ENCODE measurements at places on chromosomes 2 and 18.

DNA sequence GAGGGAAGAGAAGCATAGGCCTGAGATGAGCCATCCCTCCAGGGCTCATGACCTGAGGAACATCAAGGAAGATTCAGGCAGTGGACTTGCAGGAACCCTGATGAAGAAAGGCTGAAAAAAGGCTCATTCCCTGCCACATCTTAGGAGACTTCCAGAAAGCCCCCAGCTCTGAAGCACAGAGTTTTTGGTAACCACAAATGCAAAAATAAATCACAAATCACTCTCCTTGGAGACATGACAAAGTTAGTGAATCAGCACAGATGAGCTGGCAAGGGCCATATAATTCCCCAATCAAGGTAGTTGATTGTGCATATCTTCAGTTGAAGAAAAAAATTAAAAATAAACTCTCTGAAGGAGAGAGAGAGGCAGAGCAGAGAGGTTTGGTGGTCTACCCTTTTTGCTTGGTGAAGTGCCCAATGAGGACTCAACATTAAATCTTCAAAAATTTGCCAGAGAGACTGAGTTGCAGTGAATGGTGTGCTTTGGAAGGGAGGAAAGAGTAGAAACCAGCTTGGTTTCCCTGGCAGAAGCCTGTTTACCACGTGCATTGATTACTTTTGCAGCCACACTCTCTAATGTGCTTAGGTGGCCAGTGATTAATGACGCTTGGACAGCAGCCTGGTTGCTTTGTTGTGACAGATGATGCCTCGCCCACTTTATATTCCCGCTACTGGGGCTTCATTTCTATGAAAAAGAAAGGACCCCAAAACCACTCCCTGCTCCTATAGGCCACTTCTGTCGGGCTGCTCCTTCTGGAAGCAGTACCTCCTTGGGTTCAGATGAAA is 257.4 kb upstream of the SLC14A2 start:
- DNase-seq: no peak

DNA sequence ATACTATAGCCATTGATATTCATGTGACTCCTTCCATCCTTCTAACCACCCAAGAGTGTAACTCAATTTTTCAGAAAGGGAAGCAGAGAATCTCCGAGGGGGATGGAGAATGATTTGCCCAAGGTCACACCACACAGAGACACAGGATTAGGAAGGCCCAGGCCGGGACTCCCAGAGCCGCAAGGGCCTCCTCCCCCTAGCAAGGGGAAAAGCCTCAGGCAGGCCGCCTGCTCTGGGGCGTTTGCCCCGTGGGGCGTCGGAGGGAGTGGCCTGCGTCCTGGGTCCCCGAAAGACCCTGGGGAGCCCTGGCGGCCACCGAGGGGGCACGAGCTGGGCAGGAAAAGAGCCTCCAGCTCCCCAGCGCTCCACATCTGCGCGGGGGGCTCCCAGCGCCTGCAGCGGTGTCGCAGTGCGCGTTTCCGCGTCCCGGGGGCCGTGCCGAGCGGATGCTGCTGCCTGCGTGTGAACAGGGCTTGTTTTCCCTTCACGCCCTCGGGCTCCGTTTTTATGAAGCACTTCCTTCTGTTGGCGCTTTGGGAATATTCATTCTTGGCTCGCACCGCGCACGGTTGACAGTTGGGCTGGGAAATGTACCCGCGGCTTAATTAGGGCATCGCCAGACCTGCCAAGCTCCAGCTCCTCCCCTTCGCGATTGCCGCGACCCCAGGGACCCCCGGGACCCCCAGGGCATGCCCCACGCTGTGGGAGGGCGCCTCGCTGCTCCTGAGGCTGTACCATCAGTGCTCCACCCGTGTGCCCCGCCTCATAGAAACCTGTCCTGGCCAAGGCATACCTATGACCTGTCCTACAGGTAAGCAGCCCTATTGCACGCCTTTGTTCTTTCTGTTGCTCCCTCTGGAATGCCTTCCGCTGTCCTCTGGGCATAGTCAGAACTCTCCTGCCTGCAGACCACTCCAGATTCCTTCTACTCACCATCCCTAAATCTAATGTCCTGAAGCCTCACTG is 158.9 kb upstream of the GLI2 start:
- no peak for DNase-seq

- DNase-seq: no peak
These were observed 310.3 kb downstream of the NOL4 start for GRCh38 chr18:33914399-33914798.

DNA sequence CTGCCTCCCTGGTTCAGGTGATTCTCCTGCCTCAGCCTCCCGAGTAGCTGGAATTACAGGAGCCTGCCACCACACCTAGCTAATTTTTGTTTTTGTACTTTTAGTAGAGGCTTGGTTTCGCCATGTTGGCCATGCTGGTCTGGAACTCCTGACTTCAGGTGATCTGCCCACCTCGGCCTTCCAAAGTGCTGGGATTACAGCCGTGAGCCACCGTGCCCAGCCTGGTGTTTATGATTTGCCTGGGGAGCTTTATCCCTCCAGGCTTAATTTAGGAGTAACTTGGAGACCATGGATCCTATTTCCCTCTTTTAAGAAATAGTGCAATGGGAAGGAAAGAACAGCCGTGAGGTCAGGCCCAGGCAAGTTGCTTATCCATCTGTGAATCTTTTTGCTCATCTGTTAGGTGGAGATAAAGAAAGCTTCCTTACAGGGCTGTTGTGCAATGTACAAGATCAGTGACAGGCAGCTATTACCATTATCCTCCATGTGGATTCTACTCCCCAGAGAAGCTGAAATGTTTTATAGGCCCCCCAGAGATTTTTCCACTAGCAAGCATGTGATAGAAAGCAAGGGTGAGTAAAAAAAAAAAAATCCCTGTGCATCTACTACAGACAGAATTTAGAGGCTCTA is 104.9 kb upstream of the MGAT5 start:
- no peak for DNase-seq

DNA sequence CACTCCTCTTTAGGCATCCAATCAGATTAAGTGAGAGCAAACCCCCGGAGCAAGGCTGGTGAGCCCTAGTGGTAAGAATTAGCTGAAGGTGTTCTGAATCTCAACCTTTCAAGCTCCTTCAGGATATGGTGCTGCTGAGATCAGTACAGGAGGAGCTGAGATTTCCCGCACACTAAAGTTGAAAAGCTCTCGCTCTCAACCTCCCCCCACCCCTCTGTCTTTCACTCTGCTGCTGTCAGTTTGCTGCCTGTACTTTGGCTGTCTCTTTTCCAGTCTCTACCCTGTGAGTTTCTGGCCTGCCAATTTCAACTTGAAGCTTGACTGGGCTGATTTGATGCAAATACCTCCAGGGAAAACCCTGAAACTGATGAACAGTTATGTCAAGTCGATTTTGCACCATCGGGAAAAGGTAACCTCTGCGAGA is 15.7 kb downstream of the ZEB2 start:
- no peak for DNase-seq

GRCh38 chr2:10339647-10340592 is 37.2 kb downstream of the HPCAL1 start:
- DNase-seq: no peak

- no peak for DNase-seq
These were observed 42.4 kb upstream of the TACR1 start for GRCh38 chr2:75241696-75242095.

- no peak for DNase-seq
These were observed 100.8 kb downstream of the GALNT1 start for GRCh38 chr18:35682281-35682867.

DNA sequence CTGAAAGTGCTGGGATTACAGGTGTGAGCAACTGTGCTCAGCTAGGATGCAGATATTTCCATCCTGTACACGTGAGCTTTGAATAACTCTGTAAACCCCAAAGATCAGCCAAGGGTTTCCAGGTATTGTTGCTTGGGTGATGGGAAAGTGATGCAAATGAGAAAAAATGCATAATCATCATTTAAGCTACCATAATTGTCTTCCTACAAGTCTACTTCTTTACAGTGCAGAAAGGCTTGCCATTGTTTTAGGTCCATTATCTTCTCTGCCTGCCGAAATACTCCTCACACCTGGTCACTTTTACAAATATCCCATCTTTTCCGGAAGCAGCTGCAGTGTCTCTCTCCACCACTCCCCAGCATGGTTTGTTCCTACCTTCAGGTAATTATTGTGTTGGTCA is 259.8 kb upstream of the CCDC68 start:
- no peak for DNase-seq

- no peak for DNase-seq
These were observed 46.4 kb upstream of the ASB1 start for GRCh38 chr2:238380336-238380735.

DNA sequence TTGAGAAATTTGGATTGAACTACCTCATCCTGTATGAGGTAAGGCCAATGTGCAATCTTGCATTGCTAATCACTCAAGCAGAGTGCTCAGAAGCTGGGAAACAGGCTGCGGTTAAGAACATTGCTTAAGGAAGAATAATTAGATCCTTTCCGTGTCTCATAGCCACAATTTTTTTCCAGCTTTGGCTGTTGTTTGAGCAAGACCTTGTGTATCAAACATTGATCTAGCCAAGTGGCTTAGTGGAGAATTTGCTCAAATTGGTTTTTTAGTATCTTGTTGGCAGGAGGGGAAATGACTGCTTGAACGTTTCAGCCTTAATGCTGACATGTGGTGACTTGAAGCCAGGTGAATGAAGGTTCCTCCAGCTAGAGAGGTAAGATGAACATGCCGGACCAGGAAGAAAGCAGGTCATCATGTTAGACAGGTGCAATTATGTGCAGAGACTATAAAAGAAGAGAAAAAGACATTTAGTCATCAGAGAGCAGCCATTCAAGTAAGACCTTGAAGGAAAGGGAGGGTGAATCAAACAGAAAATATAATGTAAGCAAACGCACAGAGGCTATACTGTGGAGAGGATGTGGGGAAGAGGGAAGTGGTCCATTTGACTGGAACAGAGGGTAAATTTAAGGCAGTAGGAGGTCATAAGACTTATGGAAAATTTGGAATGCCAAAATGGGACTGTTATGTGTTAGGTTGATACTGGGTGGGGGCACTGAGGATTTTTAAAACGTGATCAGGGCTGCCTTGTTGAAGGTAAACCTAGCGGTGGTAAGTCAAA is 98.9 kb upstream of the CYP1B1 start:
- no peak for DNase-seq

DNA sequence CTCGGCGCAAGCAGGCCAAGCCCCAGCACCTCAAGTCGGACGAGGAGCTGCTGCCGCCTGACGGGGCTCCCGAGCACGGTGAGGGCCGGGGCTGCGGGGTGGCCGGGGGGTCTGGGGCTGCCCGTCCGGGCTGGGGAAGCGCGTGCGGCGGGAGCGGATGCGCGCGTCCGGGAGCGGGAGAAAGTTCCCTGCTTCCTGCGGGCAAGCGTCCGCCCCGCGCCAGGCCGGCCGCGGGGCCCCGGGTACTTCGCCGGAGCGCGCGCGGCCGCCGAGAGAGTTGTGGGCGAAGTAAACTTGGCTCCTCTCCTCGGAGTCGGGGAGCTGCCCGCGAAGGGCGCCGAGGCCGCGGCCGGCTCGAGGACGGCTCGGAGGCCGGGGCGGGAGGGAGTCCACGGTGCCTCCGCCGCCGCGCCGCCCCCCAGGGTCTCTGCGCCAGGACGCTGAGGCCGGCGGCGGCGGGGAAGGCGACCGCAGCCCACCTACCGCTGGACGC is 707 bp downstream of the SALL3 start:
- DNase-seq: no peak

DNA sequence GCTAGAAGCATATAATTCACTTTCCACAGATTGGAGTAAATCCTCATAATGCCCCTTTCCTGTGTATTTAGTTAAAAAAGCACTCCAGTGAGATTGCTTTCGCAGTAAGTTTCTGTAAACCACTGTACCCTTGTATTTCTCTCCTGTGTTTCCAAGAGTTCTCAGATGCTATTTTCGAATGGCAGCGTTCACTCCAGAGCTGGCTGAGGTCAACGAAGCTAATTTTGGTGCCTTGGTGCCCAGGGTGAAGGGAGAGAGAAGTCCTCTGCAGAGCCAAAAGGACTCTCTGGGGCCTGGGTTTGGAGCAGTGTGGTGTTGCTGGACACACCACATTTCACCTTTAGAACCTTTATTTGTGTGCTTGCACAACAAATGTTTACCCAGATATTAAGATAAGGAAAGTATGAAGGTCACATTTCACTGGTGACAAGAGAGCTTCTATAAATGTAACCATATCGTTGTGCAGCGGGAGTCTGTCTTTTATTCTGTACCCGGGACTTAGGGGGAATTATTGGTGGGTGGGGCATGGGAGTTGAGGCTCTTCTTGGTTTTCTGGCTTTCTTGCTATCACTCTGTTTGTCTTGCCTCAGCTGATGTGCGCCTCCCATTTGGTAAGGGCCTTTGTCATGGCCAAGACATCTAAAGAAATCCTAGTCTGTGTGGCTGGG is 9.9 kb downstream of the EPAS1 start:
- DNase-seq: no peak

- DNase-seq: no peak
These were observed 333.1 kb downstream of the DYSF start for GRCh38 chr2:71786291-71787107.

GRCh38 chr2:213288913-213289700 is 4.8 kb downstream of the SPAG16 start:
- DNase-seq: no peak

DNA sequence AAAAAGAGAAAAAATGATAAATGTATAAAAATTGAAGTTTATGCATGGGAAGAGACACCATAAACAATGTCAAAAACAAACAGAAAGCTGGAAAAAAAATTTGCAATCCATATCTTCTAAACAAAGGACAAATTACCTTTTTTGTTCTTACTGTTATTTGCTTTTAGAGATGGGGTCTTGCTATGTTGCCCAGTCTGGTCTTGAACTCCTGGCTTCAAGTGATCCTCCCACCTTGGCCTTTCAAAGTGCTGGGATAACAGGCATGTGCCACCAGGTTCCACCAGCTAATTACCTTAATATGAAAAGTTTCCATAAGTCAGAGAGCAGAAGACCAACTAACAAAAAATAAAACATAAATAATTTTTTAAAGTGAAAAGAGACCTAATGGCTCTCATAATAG is 90.0 kb upstream of the SIX3 start:
- DNase-seq: no peak

- no peak for DNase-seq
These were observed 33.1 kb upstream of the PELI1 start for GRCh38 chr2:64177315-64177714.

DNA sequence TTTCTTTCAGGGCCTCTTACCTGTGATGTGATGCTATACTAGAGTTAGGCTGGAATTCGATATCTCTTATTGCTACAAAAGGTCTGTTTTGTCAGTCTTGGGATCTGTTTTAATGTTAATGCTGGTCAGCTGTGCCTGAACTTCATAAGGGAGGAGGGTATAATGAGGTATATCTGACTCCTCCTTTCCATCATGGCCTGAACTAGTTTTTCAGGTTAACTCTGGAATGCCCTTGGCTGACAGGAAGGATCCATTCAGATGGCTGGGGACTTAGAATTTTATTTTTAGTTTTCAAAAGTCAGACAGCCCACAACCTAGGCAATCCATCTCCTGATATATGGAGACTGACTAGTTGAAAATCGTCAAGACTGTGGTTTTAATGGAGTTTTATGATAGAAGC is 35.9 kb upstream of the TBC1D8 start:
- no peak for DNase-seq

GRCh38 chr2:151959238-151959637 is 131.0 kb upstream of the ARL5A start:
- no peak for DNase-seq

DNA sequence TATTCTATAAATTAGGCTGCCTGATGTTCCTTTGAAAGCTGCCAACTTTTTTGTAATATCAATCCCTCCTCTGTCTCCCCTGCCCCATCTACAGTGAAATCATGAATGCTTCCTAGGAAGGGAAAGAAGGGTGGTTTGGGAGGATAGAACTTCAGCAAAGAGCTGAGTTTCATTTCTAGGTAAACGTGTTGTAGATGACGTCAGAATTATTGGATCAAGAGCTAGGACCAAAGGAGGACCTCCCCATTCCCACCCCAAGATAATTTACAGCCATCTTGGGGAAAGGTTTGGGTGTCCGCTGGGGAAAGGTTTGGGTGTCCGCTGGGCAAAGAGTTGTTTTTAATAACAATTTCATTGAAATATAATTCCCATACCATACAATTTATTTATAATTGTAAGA is 11.2 kb upstream of the ANKRD53 start:
- no peak for DNase-seq
